ENCODE measurements at places on chromosomes 5 and 9.

GRCh38 chr9:16085167-16085726, 532.4 kb downstream of the CCDC171 start:
- no peak for DNase-seq

DNA sequence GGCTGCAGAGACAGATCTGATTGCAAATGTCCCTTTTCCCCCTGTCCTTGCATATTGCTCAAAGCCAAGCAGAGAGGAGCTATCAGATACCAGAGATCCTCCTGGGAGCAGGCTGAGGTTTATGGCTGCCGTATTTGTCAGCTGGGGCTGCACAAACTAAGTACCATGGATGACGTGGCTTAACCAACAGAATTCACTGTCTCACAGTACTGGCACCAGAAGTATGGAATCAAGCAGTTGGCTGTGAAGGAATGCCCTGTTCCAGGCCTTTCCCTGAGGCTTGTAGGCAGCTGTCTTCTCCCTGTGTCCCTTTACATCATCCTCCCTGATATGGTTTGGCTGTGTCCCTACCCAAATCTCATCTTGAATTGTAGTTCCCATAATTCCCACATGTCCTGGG, 2.6 kb downstream of the CFAP90 start:
- DNase-seq = no peak

- no peak for DNase-seq
These were observed 843 bp downstream of the BSPRY start for GRCh38 chr9:113350107-113350661.

DNA sequence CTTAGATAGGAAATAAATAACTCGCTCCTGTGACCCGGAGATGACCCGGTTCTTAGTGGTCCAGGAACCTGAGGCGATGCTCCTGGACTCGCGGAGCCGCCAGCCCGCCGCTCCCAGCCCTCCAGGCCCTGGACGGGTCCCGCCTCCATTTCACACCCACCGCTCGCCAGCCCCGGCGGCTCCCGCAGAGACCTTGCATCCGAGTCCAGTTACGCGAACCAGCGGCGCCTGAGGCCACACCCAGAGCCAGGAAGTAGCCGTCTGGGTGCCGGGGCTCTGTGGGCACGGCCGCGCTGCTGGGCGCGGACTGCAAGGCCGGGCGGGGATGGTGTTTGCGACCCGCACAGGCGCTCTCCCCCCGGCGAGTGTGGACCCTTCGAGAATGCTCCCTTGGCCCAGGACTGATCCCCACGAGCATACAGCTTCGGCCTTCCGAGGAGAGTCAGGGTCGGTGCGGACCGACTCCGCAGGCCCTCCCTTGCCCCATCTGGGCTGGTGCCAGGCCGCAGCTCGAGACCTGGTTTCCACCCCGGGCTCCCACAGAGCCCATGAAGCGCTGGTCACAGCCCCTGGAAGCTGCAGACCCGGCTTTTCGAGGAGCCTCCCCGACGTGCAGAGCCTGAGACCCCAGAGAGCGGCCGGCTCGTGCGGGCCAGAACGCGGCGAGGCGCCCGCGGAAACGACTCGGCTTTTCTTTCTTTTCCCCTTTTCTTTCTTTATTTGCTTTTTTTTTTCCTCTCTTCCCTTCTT, 5.2 kb upstream of the BARX1 start:
- DNase-seq = no peak

GRCh38 chr9:21961569-21961968, 32.6 kb downstream of the CDKN2A start:
- DNase-seq = no peak

- DNase-seq = no peak
These were observed 48.9 kb downstream of the BOD1 start for GRCh38 chr5:173567548-173567947.

DNA sequence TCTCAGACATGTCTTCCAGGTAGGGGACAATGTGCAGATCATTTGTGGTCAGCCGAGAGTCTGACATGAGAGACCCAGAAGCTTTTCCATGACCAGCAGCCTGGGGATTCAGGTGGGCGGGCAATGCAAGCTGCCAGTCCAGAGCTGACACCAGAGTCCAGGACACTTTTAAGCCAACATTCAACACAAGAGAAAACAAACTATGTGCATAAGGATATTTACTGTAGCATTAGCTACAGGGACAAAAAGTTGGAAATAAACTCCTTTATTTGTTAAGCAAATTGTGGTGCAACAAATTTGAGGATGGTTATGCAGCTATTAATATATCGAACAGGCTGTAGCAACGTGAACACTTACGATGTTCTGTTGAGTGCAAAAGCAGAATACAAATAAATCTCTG, 9.9 kb upstream of the RNF130 start:
- DNase-seq = no peak

GRCh38 chr5:35083150-35083549, 35.4 kb upstream of the AGXT2 start:
- DNase-seq = no peak

GRCh38 chr9:92963831-92964606, 16.7 kb downstream of the FGD3 start:
- no peak for DNase-seq

DNA sequence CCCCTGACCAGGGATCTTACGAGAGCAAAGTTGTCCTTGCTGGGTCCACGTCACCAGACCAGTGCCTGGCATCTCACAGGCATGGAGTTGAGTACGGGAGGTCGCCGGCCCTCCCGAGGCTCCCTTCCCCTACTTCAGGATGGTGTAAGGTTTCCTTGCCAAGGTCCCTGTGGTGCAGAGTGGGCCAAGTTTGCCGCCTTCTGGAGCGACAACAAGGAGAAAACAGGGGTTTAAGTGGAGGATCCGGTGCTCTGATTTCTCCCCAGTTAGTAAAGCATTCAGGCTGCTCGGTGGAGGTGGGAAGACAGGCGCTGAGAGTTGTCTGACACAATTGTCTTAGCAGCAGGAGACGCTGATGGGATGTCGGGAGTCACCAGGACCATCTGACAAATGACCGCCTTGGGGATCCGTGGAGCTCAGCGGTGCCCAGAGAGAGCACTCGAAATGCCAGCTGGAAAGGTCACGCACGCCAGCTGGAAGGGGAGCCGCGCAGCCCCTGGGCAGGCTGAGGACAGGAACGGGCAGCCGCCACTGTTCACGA, 37.3 kb downstream of the ADAMTS2 start:
- no peak for DNase-seq

DNA sequence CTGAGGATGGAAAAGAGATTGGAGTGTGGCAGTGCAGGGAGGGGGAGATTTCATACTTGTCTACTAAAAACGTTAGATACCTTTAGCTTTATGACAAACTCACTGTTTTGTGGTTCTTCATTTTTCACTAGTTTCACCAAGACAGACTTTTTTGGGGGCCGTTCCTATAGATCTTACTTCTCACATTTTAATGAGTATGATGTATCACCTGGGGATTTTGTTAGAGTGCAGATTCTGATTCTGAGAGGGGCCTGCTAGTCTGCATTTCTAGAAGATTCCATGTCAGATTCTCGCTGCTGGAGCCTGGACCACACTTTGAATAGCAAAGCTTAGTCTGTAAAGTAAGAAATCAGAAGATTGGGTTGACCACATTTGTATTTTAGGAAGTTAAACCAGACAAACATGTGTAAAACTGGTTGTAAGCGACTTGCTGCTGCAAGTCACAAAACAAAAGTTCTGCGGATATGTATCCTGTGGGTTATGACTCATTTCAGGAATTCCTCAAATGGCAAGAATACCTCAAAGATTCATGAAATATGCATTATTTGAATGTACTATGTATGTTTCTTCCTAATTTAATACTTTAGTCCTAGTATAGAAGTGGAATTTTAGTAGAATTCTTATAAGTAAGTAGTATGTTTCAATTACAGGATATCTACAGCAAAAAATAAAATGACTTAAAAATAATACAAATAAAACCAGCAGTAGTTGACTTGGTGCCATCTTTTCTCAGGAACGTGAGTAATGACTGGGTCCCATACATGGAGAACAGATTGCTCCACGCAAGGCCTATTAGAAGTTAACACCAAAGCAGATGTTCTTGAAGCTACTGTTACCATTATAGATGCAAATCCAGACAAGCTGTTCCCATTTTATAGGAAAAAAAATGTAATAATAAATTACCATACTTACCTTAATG, 27.8 kb downstream of the NFIL3 start:
- no peak for DNase-seq

GRCh38 chr5:158465086-158465972, 606.4 kb upstream of the CLINT1 start:
- no peak for DNase-seq

- DNase-seq = no peak
These were observed 243.4 kb upstream of the RPS23 start for GRCh38 chr5:82521431-82522051.

DNA sequence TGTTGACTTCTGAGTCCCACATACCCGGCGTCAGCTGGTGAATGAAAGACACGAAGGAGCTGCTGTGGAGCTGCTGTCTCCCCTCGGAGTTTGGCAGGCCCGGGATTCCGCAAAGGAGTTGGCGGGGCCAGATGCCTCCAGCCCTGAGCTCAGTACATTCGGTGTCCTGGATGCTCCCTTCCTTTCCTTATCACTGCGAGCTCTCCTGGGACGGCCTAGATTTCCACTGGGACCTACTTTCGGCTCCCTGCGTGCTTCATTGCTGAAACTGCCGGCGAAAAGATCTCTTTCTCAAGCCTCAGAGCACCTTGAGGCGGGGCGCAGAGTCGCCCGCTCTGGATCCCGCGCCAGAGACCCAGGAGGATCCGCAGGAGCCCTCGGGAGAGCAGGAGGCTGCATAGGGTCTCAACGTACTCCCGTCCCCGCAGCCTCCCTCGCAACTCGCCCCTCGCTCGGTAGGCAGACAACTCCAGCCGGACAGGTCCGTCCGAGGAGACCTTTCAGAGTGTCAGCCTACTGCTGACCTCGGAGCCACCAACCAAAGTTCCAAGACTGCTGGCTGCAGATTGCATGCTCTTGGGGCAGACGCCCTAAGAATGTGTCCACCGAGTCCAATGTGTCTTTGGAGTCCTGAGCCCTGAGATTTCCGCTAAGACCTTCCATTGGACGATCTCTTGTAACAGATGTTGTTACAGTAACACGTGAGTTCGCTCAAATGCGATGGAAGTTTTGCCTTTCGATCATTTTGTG, 6.1 kb downstream of the ANXA2R start:
- no peak for DNase-seq

- DNase-seq = no peak
These were observed 68.2 kb upstream of the TAF1L start for GRCh38 chr9:32703635-32704034.

DNA sequence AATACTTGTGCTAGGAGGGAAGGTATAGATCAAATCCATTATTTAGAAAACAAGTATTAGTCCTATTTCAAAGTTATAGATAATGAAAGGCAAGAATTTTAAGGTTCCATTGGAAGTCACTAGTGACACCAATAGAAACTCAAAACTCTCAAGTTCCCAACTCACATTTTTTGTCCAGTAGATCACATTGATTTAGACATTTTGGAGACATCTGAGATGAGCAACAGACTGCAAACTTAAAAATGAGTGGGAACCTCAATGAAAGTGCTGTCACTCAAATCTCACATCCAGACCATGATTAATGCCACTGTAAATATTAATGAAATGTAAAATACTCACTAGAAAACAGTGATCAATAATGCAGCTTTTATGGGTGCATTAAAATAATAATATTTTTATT, 405.0 kb downstream of the ENC1 start:
- no peak for DNase-seq

DNA sequence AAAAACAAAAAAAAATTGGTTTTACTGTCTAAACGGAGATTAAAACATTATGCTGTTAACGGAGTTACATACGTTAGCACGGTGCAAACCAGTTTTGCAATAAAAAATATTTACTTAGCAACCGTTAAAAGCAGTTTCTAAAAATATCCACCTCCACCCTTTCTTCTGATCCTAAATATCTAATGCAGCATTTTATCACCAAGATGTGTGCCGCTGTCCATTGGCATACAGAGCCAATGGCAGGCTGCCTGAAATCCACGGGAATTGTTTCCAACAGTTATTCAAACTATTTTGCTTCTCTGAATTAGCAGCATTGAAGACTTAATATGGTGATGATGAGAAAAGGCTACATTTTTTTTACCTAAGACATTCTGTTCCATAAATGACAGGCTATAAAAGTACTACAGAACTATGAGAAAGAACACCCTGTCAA, 61.6 kb downstream of the CSNK1A1 start:
- DNase-seq = no peak

Measured in stimulated activated CD8-positive, alpha-beta memory T cell treated with anti-CD3 and anti-CD28 coated beads, Interleukin-2, amount 100 ng/mL, for 48 hours (primary cell).